ENCODE measurements at places on chromosomes 7 and 10.

DNA sequence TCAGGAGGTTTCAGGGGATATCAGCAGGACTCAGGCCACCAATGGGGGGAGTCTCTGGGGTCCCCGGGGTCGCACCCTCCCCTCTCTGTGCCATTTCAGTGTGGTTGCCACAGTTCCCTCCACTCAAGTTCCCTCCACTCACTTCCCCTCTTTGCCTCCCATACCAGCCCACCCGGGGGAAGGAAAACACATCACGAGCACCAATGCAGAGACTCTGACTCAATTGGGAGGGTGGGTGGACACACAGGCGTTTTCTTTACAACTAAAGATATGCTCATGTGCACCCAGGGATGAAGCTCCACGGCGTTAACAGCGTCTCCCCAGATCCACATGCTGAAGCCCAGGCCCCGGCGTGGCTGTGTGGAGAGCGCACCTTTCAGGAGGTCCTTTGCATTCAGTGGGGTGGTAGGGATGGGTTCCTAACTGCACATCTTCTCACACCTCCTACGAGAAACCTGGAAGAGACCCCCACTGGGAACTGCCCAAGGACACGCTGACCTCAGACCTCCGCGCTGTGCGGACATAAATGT is 254.1 kb downstream of the ZMYND11 start:
- DNase-seq: no peak

DNA sequence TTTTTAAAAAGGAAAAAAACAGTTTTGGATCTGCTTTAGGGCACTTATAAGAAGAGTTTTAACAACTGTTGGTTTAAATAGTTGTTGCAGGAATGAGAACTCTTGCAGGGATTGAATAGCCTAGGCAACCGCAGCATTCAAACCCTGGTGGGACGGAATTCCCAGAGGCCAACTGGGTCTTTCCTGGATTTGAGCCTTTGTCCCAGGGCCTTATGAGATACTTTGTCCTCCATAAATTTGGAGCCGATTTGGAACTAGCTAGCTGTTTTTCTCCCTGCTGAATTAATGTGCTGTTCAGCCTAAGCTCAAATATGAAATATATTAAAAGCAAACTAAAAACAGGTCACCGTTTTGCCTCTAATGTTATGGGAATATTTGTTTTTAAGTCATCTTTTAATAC is 109.6 kb downstream of the LRMDA start:
- DNase-seq: no peak

GRCh38 chr10:103592186-103593021 is 98.9 kb downstream of the NEURL1 start:
- no peak for DNase-seq

DNA sequence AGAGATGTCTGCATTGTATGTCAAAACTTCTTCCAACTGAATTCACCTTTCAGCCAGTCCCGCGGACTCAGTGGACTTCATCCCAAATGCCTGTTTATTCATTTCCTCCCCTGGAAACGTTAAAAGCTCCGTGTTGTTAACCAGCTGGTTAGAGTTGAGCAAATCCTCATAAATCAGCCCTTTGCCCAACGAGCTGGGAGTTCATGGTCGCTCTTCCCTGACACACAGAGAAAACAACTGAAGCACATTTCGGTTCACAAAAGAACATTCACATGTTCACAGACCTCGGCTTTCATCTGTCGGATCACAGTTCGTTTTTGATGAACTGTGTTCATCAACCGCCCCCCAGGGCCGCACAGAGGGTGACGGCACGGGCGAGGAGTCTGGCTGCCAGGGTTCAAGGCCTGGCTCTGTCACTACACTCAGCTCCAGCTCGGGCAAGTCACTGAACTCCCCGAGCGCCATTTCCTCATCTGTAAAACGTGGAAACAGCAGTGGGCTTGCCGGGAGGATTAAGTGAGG is 62.6 kb downstream of the GLI3 start:
- DNase-seq: peak; percentile 59

GRCh38 chr10:113285305-113285704 is 267.5 kb upstream of the HABP2 start:
- DNase-seq: no peak

GRCh38 chr7:21850531-21851285 is 95.0 kb downstream of the CDCA7L start:
- DNase-seq: no peak

DNA sequence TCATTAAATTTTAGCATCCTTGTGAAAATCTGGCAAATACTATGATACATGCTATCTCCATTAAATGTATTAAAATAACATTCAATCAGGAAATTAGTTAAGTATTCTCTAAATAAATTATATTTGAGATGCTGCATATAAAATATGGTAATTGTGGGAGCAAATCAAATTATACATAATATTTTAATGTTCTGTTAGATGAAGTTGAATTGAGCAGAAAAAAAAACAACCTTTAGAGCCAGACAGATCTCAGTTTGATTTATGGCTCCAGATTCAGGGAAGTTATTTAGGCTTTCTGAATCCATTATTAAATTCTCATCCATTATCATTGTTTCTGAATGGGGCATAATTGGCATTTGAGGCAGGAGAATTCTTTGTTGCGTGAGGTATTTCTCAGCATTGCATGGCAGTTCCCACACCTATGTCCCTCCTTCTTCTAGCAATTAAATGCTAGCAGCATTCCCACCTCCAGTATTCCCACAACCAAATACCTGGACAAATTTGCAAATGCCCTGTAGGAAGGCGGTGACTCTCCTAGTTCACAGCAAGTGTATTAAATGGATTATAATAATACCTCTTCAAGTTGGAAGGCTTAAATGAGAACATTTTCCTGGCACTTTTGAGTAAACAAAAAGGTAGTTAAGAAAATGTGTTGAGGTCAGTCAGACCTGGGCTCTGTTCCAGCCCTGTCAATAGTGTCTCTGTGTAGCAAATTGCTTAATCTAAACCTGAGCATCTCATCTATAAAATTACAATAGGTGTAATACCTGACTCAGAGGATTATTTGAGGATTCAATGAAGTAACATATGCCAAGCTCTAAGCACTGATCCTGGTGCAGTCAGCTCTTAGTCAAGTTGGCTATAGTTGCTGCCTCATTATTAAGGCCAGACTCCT is 108.9 kb downstream of the RNLS start:
- DNase-seq: no peak

DNA sequence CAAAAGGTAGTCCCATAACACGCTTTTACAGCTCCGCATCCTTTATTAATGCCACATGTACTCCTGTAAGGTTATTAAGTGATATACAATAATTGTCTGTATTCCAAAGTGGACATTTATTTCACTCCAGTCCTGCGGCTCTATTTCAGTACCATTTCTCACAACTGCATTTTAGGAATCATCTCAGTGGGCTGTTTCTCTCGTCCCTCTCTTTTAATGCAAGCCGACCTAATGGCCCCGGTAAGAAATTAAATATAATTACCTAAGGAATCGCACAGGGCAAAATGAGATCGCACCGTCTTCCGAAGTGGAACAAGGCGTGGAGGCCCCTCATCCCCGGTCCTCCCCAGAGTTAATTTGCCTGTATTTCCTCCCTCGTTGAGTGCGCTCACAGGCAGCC is 216.5 kb downstream of the RAB11FIP2 start:
- no peak for DNase-seq

- no peak for DNase-seq
These were observed 14.1 kb downstream of the STAG3 start for GRCh38 chr7:100191775-100192174.

GRCh38 chr7:24916463-24917040 is 63.4 kb downstream of the OSBPL3 start:
- no peak for DNase-seq

- DNase-seq: no peak
These were observed 143.8 kb downstream of the ZNF22 start for GRCh38 chr10:45144326-45145070.

- DNase-seq: no peak
These were observed 33.0 kb downstream of the WIPF3 start for GRCh38 chr7:29839302-29839701.

DNA sequence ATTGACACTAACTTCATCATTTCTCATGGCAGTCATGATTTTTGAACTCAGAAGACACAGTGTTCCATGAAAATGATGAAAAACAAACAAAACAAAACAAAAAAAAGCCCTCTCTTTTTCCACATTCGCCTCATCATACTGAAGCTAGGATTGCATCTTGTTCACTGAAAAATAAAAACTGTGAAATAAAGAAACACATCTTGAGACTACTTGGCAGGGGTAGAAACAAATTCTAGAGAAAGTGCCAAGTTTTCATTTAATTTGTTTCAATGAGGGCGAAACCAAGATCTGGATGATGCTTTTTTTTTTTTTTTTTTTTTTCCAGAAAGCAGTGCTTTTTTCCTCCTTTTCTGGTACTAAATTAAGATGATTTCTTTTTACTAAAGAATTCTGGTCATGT is 350.4 kb upstream of the ETV1 start:
- no peak for DNase-seq

- DNase-seq: no peak
These were observed 308.4 kb upstream of the PRKCQ start for GRCh38 chr10:6888434-6888833.

- no peak for DNase-seq
These were observed 526.4 kb downstream of the DNAJB6 start for GRCh38 chr7:157863176-157863575.

- no peak for DNase-seq
These were observed 34.6 kb downstream of the RBM28 start for GRCh38 chr7:128309124-128309523.

GRCh38 chr10:126421756-126422256 is 33.5 kb upstream of the ADAM12 start:
- DNase-seq: no peak

DNA sequence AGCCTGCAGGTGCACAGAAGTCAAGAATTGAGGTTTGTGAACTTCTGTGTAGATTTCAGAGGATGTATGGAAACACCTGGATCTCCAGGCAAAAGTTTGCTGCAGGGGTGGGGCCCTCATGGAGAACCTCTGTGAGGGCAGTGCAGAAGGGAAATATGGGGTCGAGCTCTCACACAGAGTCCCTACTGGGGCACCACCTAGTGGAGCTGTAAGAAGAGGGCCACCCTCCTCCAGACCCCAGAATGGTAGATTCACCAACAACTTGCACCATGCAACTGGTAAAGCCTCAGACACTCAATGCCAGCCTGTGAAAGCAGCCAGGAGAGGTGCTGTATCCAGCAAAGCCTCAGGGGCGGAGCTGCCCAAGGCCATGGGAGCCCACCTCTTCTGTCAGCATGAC is 205.8 kb downstream of the CCSER2 start:
- DNase-seq: no peak

GRCh38 chr7:23347682-23348180 is 48.6 kb downstream of the MALSU1 start:
- DNase-seq: no peak

- no peak for DNase-seq
These were observed 3.0 kb upstream of the UPF2 start for GRCh38 chr10:12045596-12045995.

GRCh38 chr10:109593682-109594081 is 329.6 kb downstream of the XPNPEP1 start:
- DNase-seq: no peak

DNA sequence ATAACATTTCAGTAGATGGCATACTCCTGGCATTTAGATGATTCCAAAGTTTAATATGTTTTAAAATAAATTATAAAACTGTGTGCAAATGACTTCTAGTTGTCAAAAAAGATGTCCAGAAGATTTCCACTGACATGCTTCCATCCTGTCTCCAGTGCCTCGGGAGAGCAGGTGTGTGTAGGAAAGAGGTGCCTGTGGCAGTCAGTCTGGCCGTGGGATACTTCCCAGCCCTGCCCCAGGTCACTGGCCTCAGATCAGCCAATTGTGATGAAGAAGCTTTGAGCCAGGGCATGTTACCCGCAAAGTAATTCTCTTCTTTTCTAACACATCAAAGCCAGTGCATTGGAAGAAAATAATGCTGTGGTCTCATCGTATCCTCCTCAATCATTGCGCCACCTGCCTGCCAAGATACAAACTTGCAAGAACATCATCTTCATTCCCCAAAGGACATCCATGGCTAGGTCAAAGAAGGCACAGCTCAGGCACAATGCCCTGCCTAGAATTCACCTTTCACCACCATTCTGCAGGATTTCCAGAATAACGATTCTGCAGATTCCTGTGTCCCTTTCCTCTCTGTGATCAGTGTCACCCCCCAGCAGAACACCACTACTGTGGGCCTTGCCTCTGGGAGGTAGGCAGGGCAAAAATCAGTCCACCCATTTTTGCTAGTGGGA is 6.3 kb upstream of the KCNMA1 start:
- DNase-seq: no peak

GRCh38 chr10:62186999-62187675 is 81.5 kb downstream of the RTKN2 start:
- no peak for DNase-seq

DNA sequence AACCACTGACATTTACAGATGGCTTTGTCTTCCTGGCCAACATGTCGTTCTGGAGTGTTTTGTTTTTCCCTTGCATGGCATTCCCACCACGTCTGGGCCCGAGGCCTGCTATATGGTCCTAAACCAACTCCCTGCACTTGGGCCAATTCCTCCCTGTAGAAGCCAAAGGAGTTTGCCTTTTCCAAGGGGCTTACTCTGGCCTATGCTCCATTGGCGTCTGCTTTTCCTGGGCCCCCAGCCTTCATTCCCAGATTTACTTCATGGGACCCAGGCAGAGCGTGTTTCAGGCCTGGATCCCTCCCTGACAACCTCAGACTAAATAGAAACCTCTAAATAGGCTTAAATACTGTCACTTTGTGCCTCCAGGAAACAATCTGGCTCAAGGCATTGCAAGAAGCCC is 60.7 kb downstream of the MINDY4 start:
- DNase-seq: no peak

DNA sequence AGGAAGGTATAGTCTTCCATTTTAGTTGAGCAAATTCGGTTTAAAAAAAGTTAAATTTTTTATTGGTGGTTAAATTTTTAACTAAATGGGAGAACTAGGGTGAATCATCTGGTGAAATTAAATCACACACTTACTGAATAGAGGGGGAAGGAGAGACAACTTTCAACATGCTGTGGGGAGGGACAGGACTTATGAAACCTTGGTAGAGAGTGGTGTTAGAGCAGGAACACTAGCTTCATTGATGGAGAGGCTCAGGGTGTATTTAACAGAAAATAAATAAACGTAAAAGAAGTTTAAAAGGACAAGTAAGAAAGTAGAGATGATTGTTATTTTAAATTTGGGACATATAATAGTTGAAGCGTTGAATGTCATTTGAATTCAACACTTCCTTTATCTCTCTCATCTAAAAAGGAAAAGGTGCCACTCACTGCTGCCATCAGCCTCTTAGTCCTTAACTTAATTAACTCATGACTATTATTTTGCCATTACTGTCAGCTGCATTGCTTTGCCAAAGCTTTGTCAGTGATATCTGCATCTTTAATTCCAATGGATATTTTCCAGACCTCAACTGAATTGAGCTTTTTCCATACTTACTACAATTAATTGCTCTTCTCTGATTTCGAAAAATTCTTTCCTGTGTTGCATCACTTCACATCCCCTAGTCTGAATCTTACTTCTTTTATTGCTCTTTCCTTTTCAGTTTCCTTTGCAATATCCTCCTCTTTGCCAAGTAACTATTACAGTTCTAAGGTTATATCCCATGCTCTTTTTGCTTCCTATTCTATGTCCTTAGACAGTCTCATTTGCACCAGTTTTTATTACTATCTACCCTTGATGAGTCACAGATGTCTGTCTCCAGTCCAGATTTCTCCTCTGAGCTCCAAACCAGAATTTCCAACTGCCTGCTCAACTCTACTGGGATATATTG is 71.7 kb downstream of the GNAT3 start:
- no peak for DNase-seq

GRCh38 chr10:50512743-50513416 is 110.9 kb downstream of the SGMS1 start:
- no peak for DNase-seq

- no peak for DNase-seq
These were observed 1000.9 kb downstream of the LRMDA start for GRCh38 chr10:76432016-76433012.
